ENCODE measurements at places on chromosomes 7 and 10. TPM values are rescaled to one million over a fixed set of nuclear protein-coding genes. Genes with fewer than 3 reads are reported as not detected.

Gene MAT1A
- 0.10 TPM for total RNA-seq

Gene WNT2
- total RNA-seq: not detected

Gene MAGI2
- total RNA-seq: 0.48 TPM

Gene SYT15B
- 2.5 TPM for total RNA-seq

Gene MYPN
- total RNA-seq: 2.8 TPM

Gene GSTO2
- 2.4 TPM for total RNA-seq

Gene ARID5B
- total RNA-seq: 1.6 TPM

Gene IDI1
- 32.1 TPM for total RNA-seq

Gene IL6
- 0.90 TPM for total RNA-seq

Gene NACAD
- 0.31 TPM for total RNA-seq

Gene SLC13A1
- not detected for total RNA-seq

Gene SEMA3E
- 1.7 TPM for total RNA-seq

Gene UCMA
- total RNA-seq: not detected

Gene CTAGE4
- total RNA-seq: not detected

Gene ERV3-1
- 3.8 TPM for total RNA-seq

Gene CCAR1
- 57.7 TPM for total RNA-seq

Gene RBP3
- total RNA-seq: not detected

Gene CHCHD3
- 86.3 TPM for total RNA-seq

Gene AOC1
- 0.06 TPM for total RNA-seq

Gene NODAL
- total RNA-seq: not detected

Gene TYSND1
- 16.3 TPM for total RNA-seq

Gene ANKRD2
- total RNA-seq: 7.3 TPM

Gene SRGN
- total RNA-seq: 91.0 TPM

Gene THNSL1
- 4.8 TPM for total RNA-seq

Gene CFAP69
- 1.7 TPM for total RNA-seq

Gene TMEM196
- not detected for total RNA-seq

Gene HHEX
- total RNA-seq: 11.7 TPM

Gene C10orf53
- total RNA-seq: not detected

Gene DENND2A
- 0.76 TPM for total RNA-seq

Gene COBL
- 4.0 TPM for total RNA-seq

Measured in A549 treated with Hydrocortisone at 1 μM for 4 hours (cell line).